Activated CD4-positive, CD25-positive, alpha-beta regulatory T cell treated with anti-CD3 and anti-CD28 coated beads, Interleukin-2, amount 50 U/mL, for 16 hours (primary cell): ENCODE measurements at places on chromosomes 4 and X.

DNA sequence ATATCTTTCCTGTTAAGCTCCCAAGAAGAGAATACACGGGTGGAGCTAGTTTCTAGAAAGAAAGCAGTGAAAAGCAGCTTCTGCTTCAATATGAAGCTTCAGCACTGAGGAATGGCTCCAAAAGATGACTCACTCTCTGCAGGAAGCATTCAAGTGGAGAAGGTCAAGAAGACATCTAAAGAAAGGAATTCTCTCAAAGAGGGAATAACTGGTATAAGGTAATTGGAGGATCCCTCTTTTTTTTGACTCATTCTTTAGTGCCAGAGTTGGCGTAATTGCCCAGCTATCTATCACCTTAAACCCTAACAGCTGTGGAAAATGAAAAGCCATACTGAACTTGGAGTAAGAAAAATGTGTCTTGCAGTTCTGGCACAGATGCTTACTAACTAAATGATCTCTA, 3.5 kb downstream of the EDA2R start:
- DNase-seq = no peak

- DNase-seq = no peak
Measured at GRCh38 chr4:181939199-181939945, 303.8 kb upstream of the TENM3 start.

GRCh38 chrX:32987142-32987541, 224.2 kb downstream of the DMD start:
- no peak for DNase-seq

DNA sequence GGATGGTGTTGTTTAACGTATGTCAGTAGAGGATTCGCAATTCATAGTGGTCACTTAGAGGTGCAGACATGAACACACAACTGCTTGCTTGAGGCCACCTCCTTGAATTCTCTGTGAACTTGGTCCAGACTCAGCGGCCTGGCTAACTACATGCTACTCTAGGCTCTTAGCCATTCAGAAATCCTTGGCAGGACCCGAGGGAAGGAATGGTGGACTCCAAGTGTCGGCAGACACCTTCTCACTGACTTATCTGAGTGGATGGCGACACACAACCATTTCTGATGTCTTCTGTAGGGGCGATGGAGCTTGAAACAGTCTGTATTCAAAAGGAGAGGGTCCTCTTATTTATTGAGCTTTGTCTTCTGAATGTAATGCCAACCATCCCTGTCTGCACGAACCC, 24.4 kb downstream of the ADGRL3 start:
- no peak for DNase-seq

GRCh38 chrX:44931441-44931973, 58.5 kb downstream of the KDM6A start:
- no peak for DNase-seq

DNA sequence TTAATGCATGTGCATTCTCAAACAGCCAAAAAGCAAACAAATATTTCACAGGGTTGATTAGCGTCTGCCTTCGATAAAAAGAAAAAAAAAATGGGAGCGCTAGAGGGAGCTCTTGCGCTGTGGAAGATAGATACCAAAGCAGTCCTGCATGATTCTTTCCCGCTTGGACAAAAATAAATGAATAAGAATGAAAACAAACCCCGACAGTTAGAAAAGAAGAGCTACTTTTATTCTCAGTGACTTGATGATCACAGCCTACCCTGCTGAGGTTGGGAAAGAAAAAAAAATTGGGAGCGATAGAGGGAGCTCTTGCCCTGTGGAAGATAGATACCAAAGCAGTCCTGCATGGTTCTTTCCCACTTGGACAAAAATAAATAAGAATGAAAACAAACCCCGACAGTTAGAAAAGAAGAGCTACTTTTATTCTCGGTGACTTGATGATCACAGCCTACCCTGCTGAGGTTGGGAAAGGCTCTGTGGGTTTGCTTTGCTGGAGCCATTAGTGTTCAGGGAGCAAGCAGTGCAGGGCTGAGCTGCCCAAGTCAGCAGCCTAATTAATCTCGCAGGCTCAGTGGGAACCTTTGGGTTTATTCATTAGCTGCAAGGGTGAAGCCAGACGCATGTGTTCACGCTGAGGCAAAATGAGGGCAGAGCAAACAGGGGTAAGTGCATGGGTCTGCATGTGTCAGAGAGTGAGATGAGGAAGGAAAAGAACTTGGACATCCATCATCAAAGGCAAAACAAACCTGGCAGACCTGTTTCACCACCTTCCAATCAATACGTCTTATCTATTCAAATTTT, 249.3 kb upstream of the PRKX start:
- DNase-seq = no peak
